ENCODE measurements at places on chromosomes 16 and 17. TPM values are rescaled to one million over a fixed set of nuclear protein-coding genes. Genes with fewer than 3 reads are reported as not detected.

UTP4 gene
- total RNA-seq = 16.3 TPM

RPRML gene
- total RNA-seq = 1.3 TPM

GPR179 gene
- total RNA-seq = not detected

KREMEN2 gene
- 11.0 TPM for total RNA-seq

TP53TG3B gene
- total RNA-seq = not detected

DNAI2 gene
- not detected for total RNA-seq

DNA sequence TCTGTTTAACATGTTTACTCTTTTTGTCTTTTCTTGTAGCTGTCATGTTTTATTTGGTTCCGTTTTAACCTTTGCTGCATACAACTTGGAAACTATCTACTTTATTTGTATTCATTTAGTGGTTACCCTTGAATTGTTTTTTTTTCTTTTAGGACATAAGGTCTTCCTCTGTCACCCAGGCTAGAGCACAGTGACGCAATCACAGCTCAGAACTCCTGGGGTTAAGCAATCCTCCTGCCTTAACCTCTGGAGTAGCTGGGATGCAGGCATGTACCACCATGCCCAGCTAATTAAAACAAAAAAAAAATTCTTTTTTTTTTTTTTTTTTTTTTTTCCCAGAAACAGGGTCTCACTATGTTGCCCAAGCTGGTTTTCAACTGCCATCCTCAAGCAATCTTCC is 29.8 kb upstream of the USP43 start:
- DNase-seq = no peak

- peak; percentile 88 for DNase-seq
Measured at GRCh38 chr17:32275060-32276042, 9.7 kb downstream of the RHBDL3 start.

DNA sequence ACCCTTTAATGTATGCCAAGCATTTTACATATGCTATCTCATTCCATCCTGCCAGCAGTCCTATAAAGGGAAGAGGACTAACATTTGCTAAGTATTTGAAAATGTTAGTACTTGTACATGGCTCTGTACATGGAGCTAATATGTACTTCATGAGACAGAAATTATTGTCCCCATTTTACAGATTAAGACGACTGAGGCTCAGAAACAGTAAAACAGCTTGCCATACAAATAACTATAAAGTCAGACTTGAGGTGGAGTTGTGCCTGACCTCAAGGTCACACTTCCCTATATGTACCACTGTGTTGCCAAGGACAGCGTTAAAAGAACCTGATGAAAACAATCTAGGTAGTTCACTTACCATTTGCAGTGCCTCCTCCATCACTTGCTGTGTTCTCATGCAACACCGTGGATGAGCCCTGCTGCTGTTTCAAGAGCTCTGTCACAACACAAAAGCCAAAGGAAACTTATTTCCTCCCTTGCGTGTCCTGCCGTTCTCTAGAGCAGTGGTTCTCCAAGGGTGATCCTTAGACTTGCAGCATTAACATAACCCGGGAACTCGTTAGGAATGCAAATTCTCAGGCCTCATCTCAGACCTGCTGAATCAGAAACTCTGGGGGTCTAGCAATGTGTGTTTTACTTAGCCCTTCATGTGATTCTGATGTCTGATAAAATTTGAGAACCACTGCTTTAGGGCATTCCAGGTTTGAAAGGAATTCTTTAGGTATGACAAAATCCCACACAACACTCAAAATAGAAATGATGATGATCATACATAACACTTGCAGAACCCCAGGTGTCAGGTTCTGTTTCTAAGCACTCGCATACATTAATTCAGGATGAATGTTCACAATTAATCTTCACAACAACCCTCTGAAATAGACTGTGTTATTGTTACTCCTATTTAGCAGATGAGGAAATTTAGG is 51.2 kb upstream of the MTMR4 start:
- DNase-seq = no peak

DNA sequence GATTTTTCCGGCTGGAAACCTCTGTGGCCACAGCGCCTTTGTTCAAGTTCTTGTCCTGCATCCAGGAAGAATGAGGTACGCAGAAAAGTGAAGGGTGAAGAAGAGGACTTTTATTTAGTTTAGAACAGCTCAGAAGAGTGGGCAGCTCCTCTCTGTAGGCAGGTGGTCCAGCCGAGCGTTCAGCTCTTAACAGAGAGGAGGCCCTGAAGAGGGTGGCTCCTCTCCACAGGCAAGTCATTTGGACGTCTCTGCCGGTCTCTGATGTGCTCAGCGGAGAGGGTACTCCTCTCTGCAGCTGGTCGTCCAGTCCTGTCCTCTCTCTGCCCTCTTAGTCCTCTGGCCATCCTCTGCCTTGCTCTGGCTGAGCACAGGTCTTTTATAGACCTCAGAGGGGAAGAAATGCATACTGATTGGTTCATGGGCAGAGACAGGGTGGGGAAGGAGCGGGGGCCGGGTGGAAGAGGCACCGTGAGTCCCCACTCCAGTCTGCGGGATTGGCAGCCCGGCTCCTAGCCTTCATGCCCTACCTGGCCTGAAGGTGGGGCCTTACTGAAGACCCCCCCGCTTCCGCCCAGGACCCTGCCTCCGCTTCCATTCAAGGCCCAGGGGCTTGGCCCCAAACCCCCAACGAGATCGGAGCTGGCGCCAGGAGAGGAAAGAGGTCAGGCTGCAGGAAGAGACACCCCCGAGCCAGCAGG is 70.0 kb upstream of the NKD1 start:
- no peak for DNase-seq

GRCh38 chr16:16861546-16861945 is 482.6 kb downstream of the NPIPA7 start:
- peak; percentile 20 for DNase-seq

DNA sequence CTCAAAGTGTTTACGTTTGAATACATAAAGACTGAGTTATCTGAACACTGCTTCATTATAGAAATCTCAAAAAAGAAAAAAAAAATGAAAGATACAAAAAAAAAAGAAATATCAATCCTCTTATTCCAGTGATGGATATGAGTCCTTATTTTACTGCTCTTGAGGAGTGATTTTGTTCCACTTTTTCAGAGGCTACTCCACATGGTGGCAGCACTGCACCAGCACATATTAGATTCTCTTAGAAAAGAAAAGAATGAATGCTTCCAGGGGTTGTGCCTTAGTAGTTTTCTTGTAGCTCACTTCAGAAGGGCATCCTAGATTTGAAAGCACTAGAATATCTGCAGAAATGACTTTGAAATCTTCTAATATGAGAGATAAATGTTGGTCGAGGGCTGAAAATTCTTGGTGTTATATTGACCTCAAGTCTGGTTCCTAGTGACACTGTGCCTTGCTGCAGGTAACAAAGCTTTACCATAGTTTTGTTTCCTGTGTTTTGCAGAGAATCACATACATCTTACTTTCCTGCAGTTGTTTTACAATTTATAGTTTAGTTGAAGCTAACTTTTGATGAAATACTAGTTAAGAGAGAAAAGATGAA is 25.9 kb downstream of the AP2B1 start:
- DNase-seq = peak; percentile 37

DNA sequence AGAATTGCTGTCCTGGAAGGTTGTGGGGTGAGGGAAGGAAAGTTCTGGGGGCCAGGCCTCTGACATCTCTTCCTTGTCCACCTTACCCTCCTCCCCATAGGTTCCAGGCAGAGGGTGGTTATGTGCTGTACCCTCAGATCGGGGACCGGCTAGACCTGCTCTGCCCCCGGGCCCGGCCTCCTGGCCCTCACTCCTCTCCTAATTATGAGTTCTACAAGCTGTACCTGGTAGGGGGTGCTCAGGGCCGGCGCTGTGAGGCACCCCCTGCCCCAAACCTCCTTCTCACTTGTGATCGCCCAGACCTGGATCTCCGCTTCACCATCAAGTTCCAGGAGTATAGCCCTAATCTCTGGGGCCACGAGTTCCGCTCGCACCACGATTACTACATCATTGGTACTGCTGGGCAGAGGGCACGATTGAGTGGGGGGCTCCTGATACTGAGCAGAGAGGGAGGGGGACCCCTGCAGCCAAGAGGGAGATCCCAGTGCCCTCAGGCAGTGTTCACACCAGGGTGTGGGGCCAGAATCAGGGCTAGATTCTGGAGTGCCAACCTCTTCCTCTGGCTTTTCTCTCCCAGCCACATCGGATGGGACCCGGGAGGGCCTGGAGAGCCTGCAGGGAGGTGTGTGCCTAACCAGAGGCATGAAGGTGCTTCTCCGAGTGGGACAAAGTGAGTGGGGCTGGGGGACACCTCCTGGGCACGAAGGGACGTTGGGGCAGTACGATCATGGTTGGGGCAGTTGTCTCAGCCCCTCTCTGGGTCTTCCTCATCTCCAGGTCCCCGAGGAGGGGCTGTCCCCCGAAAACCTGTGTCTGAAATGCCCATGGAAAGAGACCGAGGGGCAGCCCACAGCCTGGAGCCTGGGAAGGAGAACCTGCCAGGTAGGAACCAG is 3.1 kb downstream of the EFNB3 start:
- no peak for DNase-seq

- DNase-seq = no peak
Measured at GRCh38 chr16:65122724-65123395, 997 bp upstream of the CDH11 start.

GRCh38 chr17:76193591-76193990 is 46.7 kb downstream of the RNF157 start:
- no peak for DNase-seq

DNA sequence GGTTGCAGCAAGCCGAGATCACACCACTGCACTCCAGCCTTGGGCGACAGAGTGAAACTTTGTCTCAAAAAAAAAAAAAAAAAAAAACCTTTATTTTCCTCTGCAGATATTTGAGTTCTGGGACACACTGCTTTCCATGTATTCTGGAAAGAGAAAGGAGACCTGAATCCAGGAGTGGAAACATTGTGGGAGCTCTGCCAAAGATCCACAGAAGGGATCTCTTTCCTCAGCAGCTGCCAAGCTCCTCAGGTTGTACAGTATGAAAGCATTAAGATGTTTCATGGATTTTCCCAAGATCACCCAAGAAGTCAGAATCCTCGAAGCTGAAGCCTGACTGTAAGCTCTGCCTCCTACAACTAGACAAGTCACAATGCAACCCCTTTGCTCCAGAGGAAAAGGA is 13.5 kb downstream of the NPRL3 start:
- no peak for DNase-seq

DNA sequence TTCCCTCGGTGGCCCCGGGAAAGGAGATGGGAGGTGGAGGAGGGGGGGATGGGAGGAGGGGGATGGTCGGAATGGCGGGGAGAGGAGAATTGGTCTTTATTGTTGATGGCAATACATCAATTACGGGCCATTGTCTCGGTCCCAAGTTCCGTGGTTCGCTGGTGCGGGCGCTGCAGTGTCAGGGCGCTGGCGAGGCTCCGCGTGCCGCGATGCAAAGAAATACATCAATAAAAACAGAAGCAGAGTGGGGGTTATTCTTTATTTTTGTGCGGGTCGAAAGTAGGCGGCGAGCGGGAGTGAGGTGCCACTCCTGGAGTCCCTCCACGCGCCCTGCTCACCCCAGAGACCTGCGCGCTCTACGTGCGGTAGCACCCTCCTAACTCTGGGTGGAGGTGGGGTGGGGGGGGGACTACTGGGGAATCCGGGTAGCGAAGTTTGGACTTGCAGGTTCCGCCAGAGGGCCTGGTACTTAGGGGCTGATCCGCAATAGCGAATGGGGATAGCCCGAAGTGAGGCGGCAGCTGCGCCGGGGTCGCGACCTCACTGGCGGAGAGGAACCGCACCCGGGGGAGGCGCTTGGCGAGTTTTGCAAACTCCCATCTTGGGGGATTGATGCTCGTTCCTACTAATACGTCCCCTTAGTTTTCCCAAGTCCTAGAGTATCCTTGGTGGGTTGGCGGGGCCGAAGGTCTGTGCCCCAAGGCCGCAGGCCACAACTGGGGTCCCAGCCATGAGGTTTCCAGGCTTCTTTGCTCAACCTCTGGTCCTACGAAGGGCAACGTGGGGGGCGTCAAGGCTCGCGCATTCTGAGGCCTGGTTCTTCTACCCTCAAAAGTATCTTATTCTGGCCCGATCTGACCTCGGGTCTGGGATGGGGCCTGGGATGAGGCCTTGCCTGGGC is 3.5 kb upstream of the SALL1 start:
- no peak for DNase-seq

GRCh38 chr17:1231456-1231855 is 38.8 kb upstream of the BHLHA9 start:
- no peak for DNase-seq

- no peak for DNase-seq
Measured at GRCh38 chr16:14586637-14587305, 43.3 kb downstream of the PARN start.

GRCh38 chr16:4179020-4179419 is 62.8 kb upstream of the ADCY9 start:
- no peak for DNase-seq

GRCh38 chr16:47995354-47995753 is 160.4 kb downstream of the ABCC12 start:
- DNase-seq = no peak

- DNase-seq = no peak
Measured at GRCh38 chr16:46606231-46606630, 14.9 kb downstream of the SHCBP1 start.

DNA sequence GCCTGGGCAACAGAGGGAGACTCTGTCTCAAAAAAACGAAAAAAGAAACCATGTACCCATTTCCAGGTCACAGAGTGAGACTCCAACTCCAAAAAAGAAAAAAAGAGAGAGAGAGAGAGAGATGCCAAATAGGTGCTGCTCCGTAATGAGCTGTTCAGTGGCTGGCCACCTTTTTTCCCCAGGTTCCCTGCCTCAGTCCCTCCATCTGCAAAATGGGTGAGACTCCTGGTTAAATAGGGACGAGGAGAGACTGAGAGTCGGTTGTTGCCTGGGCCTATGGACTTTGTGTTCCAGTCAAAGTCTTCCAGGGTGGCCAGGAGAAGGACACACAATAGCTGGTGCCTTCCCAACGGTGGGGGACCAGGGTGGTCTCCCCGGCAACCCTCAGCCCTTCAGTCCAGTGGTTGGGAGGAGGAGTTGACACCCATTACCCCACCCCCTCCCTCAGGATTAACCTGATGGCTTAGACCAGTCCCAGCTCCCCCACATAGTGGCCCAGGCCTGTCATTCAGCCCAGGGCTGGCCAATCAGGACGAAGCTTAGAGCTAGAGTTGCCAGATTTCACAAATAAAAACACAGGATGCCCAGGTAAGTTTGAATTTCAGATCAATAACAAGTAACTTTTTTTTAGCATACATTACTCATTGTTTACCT is 258.2 kb downstream of the PARN start:
- DNase-seq = no peak

Data from H4 (cell line).